ENCODE measurements at places on chromosomes 12 and 14.

GRCh38 chr14:94636744-94637412 lies 24.7 kb downstream of the SERPINA3 start:
- DNase-seq, result no peak

GRCh38 chr12:104121001-104121400 lies 17.0 kb downstream of the NFYB start:
- no peak for DNase-seq

- DNase-seq, result no peak
Observed at GRCh38 chr12:103441437-103442181, 54.2 kb downstream of the C12orf42 start.

- DNase-seq, result no peak
Observed at GRCh38 chr14:72588521-72588920, 305.4 kb downstream of the DPF3 start.

- no peak for DNase-seq
Observed at GRCh38 chr12:93125126-93125525, 196.0 kb upstream of the EEA1 start.

- no peak for DNase-seq
Observed at GRCh38 chr12:124506145-124506831, 61.1 kb downstream of the NCOR2 start.

- no peak for DNase-seq
Observed at GRCh38 chr14:97158102-97158501, 360.9 kb downstream of the VRK1 start.

- no peak for DNase-seq
Observed at GRCh38 chr14:68449561-68450181, 343.2 kb downstream of the ZFP36L1 start.

DNA sequence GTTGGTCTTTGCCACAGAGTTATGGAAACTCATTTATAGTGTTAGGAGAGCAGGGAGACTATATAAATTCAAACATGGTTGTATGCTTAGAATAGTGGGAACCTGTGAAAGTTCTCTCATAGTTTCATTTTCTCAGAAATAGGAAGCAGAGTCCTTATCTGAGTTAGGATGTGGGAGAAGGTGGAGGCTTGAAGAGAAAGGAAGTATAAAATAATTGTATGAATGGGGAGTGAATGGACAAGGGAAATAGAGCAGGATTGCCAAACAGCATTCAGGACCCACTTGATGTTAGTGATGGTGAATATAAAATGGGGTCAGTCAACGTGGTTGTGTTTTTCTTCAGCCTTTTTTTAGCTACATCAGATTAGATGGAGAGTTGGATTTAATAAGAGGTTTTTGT lies 34.0 kb upstream of the TPH2 start:
- no peak for DNase-seq

DNA sequence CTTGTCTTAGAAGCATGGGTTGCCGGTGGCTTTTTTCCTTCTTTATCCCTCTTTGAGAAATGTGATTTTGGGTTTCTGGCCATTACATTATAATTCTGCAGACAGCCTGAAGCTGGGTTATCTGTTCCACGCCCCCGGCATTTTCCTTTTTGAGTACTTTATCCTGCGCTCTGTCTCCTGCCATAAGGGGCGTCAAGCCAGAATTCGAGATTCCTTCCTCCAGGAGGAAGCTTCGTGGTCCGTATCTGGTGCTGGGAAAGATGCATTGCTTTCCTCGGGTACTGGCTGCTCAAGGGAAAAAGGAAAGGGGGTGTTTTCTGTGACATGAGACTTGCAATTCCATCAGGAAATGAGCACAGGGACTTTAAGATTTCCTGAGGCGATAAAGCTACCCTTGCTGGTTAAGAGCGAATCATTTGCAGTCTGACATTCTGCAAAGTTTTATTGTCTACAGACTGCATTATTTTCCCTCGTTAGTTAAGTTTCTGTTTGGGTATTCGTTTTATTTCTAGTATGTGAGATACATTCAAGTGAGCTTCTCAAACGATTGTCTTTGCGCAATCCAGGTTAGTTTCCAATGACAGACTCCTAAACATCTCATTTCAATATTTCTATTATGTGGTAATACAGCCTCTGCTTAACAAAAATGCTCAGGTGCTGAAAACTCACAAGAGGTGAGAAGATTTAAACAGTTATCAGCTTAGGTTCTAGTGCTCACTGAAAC lies 694 bp downstream of the AKAP5 start:
- DNase-seq, result peak; percentile 40

DNA sequence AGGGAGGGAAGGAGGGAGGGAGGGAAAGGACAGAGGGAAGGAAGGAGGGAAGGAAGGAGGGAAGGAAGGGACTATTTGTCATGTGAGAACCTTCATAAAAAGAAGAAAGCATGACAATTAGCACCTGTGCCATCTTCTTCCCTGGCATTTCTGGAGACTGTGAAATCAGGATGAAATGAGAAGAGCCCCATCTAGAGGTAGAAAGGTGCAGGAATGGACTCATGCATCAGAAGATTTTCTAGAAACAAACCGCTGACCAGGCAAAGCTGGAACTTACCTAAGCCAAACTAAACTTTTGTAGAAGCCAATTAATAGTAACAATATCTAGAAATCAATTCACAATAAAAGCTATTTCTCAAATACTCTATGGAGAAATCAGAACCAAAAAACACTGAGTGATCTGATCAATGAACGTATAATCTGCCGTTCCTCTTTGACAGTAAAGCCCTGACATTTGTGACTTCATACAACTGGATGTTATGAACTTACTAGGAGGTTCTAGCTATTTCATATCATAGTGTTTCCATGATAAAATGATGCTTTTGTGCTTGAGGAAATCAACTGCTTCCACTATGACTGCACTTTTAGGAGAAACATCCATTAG lies 24.4 kb upstream of the CRACR2A start:
- DNase-seq, result peak; percentile 71

- DNase-seq, result no peak
Observed at GRCh38 chr12:102962532-102962931, 5.1 kb downstream of the ASCL1 start.

DNA sequence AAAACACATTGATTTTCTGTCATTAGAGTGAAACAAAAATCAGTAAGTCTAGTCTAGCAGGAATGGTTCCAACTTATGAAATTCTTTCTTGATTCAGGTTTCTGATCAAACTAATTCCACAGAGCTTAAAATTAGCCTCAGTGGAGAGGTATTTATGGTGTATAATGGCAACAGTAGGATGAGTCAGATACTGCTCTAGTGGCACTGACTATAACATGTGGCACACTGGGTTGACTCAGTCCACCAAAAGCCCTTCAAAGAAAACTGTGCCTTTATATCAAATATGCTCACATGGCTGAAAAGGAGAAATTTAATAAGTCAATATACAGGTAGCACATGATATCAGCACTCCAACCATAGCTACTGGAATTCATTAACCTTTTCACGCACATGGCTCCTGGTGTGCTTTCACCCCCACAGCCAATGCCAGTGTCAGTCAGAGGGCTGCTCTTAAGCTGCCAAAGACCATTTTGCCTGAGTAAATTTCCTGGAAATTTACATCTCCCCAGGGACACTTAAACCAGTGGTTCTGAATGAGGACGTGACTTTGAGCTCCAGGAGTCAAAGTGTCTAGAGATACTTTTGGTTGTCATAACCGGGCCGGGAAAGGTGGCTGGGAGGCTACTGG lies 21.7 kb upstream of the CATSPERB start:
- peak; percentile 92 for DNase-seq

GRCh38 chr12:93722835-93723567 lies 45.8 kb downstream of the CRADD start:
- DNase-seq, result no peak

GRCh38 chr12:2834581-2835491 lies at the start of gene NRIP2:
Gene NRIP2, minus strand, starts transcription at chr12:2835035. Its CDS starts 52 bp downstream, at chr12:2834983.
- DNase-seq, result peak; percentile 51

- DNase-seq, result no peak
Observed at GRCh38 chr12:54998958-54999510, 14.5 kb upstream of the TESPA1 start.

GRCh38 chr14:38547961-38548490 lies 292.1 kb upstream of the CLEC14A start:
- no peak for DNase-seq

DNA sequence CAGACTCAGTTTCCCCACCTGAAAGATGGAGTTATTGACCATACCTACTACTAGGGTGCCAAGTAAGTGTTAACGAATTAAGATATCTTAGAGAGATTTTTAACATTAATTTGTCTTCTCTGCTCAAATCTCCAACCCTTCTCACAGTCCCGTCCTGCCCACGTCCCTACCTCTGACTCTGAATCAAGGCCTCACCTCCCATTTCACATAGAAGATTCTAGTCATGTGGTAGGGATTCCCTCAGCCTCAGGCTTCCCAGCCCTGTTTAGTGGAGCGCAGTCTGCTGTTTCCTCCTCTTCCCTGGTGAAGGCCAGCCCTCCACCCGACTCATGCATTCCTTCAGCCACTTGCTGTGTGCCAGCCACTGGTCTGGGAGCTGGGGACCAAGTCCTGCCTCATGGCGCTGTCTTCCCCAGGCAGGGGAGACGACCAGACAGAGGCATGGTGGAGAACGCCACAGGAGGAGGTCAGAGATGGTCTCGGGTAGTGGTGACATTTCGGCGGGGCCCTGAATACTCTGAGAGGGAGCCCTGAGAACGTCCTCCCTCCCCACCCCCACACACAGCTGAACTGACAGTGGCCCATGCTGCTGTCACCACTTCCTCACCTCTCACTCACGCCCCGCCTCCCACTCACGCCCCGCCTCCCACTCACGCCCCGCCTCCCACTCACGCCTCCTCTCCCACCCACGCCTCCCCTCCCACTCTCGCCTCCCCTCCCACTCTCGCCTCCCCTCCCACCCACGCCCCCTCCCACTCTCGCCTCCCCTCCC lies 38.8 kb downstream of the TMEM63C start:
- DNase-seq, result no peak

DNA sequence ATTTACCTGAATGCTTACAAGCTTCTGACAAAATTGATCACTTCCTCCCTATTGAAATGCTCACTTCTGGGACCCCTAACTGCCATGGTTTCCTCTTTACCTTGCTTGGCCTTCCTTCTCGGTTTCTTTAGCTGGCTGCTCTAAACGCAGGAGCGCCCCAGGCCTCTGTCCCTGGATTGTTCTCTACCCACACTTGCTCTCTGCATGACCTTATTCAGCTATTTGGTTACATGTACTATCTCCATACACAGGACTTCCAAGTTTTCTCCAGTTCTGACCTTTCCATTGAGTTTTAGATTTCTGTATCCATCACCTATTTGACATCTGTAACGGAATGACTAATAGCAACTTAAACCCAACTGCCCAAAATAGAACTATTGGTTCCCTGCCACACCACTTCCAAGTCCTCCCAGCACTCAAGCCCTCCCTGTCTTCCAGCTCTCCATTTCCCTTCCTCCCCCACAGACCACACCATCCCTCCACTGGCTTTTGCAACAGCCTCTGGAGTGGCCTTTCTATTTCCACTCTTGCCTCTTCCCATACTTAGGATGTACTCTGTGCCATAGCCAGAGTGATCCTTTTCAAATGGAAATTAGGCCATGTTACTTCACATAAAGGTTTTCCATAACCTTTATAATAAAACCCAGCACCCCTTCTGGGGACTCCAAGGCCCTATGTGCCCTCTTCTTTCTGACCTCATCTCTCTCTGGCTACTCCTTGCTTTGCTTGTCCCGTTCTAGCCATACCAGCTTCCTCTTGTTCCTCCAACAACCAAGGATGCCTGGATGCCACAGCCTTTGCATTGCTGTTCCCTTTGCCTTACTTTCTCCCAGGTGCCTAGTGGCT lies 202.2 kb downstream of the AEBP2 start:
- no peak for DNase-seq

DNA sequence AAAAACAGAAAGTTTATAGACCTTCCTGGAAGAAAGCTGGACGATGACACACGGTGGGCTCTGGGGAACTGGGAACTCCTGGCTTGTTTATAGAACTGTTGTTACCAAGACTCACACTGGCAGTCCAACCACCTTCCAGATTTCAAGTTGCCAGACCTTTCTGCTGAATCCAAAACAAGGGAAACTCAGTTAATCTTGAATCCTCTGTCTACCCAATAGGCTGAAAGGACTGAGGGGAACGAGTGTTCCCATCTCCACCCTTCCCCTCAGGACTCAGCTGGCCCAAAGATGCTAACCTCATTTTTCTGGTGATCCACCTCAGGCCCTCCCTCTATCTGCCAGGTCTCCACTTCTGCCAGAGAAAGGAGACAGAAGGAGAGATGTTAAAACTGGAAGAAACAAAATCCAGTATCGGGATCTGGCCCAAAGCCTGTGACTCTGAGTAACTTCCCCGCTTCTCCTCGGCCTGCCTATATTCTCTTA lies 231.4 kb downstream of the ANO2 start:
- DNase-seq, result no peak

DNA sequence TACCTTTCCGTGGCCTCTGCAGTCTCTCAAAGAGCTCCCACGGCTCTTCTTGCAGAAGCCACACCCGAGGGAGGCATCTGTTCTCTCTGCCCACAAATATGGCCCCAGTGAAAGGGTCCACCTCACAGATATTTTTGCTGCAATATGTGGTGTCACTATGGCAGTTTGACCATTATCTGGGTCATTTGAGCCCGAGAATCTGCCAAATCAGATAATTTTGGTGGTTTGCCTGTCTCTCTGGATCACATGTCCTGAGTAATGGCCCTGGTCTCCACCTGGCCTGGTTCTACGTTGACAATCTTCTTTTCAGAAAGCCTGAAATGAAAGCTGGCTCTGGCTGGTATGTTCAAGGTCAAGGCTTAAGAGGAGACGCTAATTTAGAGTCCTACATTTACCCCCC lies 5.7 kb upstream of the WSCD2 start:
- DNase-seq, result no peak

- no peak for DNase-seq
Observed at GRCh38 chr12:31362115-31362758, 36.3 kb upstream of the SINHCAF start.

GRCh38 chr14:91152499-91152898 lies 38.6 kb downstream of the DGLUCY start:
- DNase-seq, result no peak

DNA sequence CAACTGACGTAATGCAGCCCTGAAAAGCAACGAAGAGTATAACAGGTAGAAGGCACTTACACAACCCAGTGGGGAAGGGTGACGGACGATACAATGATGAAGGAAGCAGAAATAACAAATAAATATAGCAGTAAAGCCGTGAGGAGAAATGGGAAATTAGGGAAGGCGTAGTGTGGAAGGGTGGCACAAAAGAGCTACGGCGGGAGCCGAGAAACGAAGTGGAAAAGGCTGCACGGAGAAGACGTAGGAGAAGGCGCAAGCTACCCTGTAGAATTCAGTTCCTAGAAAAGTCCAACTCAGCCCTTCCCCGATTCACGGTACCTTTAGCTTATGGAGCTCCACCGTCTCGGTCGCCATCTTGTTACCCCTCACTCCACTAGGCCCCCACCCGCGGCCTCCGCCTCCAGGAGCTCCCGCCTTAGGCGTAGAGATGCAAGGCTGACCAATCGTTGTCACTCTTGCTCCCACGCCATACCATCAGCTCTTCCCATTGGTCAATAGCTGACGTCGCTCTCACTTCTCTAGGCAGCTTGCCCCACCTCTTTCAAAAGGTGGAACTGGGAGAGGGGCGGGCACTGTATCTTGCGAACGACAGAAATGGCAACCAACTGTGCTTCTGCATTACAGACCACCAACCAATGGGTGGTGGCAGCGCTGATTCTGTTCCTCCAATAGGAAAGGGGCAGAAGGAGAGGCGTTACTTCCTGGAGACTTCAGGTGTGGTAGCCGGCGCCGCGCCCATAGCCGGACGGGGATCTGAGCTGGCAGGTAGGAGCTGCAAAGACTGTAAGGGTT lies at the start of the genes ORMDL2 and SARNP:
ORMDL2 (plus strand) TSS at position 697 of the 795 bp plus-strand sequence. CDS start 959 bp downstream, outside the sequence.
SARNP (minus strand) TSS at position 380 of the 795 bp plus-strand sequence; CDS start at position 357, 23 bp downstream.
- peak; percentile 99 for DNase-seq

Data from NCI-H526 (cell line).